Neural cell (in vitro differentiated cells): ENCODE measurements at places on chromosomes 6 and 20. TPM values are rescaled to one million over a fixed set of nuclear protein-coding genes. Genes with fewer than 3 reads are reported as not detected.

The PBOV1 gene
- polyA plus RNA-seq: not detected in 2 replicates

The ZNF391 gene
- polyA plus RNA-seq: 2.5 and 2.9 TPM in 2 replicates

The SLC32A1 gene
- 36.2 and 40.0 TPM in 2 replicates for polyA plus RNA-seq

The REM1 gene
- not detected in 2 replicates for polyA plus RNA-seq

The MYLK4 gene
- polyA plus RNA-seq: 1.2 and 1.3 TPM in 2 replicates

The CCM2L gene
- 1.5 and 3.0 TPM in 2 replicates for polyA plus RNA-seq

The ZSCAN26 gene
- polyA plus RNA-seq: 86.9 and 91.2 TPM in 2 replicates

The LBP gene
- not detected in 2 replicates for polyA plus RNA-seq

The PDYN gene
- 17.3 and 17.7 TPM in 2 replicates for polyA plus RNA-seq

The CRNKL1 gene
- polyA plus RNA-seq: 27.0 and 29.0 TPM in 2 replicates

The SENP6 gene
- 113 and 115 TPM in 2 replicates for polyA plus RNA-seq

The DLK2 gene
- 17.2 and 19.8 TPM in 2 replicates for polyA plus RNA-seq

The SMOC2 gene
- polyA plus RNA-seq: 0.50 and 1.2 TPM in 2 replicates

The NRN1 gene
- polyA plus RNA-seq: 3.5 and 4.4 TPM in 2 replicates

The ULBP3 gene
- 2.2 and 2.8 TPM in 2 replicates for polyA plus RNA-seq
